ENCODE measurements at places on chromosomes 1 and 21. TPM values are rescaled to one million over a fixed set of nuclear protein-coding genes. Genes with fewer than 3 reads are reported as not detected.

GRCh38 chr1:10387677-10388386 lies 11.0 kb upstream of the PGD start:
- no peak overlapping the region for H3K4me3 ChIP-seq
- peak overlapping the region; percentile 61 for H3K27ac ChIP-seq
- DNase-seq, result no peak

DNA sequence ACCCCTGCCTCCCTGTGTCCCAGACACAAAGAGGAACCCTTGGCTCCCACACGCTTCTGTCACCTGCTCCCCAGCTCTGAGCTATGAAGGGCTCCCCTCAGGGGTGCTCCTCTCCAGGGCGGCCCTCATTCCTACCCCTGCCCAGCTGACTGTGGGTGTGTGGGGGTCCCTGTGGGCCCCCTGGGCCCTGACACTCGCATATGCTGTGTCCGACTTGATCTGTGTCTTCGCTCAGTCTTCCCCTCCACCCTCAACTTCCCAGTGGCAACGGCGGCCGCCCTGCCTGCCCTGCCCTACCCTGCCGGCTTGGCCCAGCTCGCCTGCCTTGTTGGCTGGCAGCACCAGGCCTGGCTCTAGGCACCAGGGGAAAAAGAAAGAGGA lies 1.2 kb downstream of the KCNQ4 start:
- H3K27ac ChIP-seq, result no peak overlapping the region
- peaks cover 19% of the 10 kb centered on the region for H3K27me3 ChIP-seq
- H3K4me3 ChIP-seq, result peak overlapping the region; percentile 46
- no peaks in the 10 kb centered on the region for H3K36me3 ChIP-seq

DNA sequence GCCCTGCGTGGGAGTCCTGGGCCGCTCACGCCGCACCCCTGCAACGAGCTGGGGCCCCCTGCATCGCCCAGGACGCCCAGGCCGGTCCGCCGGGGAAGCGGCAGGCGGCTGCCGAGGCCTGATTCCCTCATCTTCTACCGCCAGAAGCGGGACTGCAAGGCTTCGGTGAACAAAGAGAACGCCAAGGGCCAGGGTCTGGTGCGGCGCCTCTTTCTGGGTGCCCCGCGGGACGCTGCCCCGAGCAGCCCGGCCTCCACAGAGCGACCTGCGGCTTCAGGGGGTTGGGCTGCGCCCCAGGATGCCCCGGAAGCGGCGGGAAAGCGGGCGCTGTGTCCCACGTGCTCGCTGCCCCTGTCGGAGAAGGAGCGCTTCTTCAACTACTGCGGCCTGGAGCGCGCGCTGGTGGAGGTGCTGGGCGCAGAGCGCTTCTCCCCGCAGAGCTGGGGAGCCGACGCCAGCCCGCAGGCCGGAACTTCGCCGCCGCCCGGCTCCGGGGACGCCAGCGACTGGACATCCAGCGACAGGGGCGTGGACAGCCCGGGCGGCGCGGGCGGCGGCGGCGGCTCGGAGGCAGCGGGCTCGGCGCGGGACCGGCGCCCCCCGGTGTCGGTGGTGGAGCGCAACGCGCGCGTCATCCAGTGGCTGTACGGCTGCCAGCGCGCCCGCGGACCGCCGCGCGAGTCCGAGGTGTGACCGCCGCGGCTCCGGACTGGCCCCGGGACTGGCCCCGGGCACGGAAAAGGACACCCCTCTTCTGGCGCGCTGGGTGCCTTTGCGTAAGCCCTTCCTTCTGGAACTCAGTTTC lies 2.7 kb downstream of the FAM110D start:
- peak overlapping the region; percentile 36 for H3K27ac ChIP-seq
- peaks cover 33% of the 10 kb centered on the region for H3K27me3 ChIP-seq
- DNase-seq, result peak; percentile 70
- no peaks in the 10 kb centered on the region for H3K36me3 ChIP-seq
- peak overlapping the region; percentile 62 for H3K4me3 ChIP-seq

DNA sequence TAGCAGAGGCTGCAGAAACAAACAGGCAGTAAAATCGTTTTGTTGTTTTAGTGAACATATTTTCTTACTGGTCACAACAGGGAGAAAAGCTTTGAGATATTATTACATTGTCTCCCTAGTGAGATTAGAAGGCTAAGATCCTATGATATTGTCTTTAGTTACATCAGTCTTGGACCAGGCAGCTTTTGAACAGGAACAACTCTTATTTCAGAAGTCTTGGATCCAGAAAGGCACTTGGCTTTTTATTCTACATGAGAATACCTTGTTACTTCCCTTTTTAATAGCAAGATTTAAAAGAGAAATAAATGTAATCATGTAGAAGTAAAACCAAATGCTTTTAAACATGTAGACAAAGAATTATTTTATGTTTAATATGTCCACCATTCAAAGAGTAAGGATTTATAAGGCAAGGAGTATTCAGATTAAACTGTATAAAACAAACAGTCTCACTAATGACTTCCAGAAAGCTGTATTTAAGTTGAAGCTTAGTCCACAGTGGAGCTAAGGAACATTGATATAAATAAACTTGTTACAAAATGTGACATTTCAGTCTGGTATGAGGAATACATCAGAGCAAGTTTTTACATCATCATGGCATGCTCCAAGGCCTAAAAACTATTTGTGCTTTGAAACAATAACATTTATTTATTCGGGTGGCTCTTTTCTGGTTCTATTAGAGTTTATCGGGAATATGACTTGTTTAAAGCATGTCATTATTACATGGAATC lies 72.2 kb downstream of the PHTF1 start:
- H3K27me3 ChIP-seq, result no peaks in the 10 kb centered on the region
- no peak overlapping the region for H3K4me3 ChIP-seq
- H3K4me1 ChIP-seq, result no peaks in the 10 kb centered on the region
- no peak for DNase-seq
- peaks cover 6% of the 10 kb centered on the region for H3K36me3 ChIP-seq

- H3K4me3 ChIP-seq, result no peak overlapping the region
- H3K27me3 ChIP-seq, result no peaks in the 10 kb centered on the region
- DNase-seq, result no peak
- H3K4me1 ChIP-seq, result no peaks in the 10 kb centered on the region
Observed at GRCh38 chr1:233368106-233368788, 40.7 kb downstream of the MAP3K21 start.

DNA sequence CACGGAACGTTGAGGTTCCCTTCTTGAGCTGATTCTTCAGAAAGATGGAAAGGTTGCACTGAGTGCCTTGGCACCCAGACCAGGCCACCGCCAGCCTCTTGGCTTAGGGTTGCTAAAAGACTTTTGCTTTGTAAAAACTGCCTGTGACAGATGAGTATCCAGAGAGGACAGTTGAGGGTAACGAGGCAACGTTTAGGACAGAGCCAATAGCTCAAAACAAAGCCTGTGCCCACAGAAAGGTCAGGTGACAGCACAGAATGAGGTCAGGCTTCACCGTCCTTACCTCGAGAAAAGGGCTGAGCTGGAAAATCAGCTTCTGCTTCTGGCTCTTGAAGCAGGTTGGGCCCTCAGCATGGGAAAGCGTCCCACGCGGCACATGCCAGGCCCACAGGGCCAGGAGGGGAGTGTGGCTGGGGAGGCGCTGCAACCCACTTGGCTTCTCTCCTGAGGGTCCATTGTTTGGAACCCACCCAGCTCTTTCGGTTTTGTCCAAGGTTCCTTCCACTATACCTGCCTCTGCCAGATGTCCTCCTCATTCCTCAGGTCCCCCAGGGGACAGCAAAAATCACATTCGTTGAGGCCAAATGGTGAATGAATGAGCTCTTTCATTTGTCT lies 55.5 kb downstream of the SCCPDH start:
- no peak overlapping the region for H3K27ac ChIP-seq
- H3K4me1 ChIP-seq, result peaks cover 6% of the 10 kb centered on the region
- DNase-seq, result no peak
- no peaks in the 10 kb centered on the region for H3K27me3 ChIP-seq

DNA sequence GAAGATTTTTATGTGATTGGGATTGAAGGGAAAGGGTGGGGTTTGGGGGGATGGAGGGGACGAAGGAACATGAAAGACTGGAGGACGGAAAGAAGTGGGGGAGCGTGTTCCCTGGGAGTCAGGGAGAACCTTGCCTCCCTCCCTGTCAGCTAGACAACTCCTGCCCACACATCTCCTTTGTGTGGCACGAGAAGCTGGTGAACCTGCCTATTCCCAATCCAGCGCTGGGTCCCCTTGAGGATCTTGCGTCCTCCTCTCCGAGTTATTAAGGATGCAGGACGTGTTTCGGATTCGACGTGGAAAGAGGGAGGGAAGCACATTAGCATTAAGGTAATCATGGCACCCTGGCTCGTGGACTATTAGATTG lies 1.4 kb downstream of the LRRC7 start:
- no peak for DNase-seq
- H3K27me3 ChIP-seq, result peaks cover 48% of the 10 kb centered on the region
- no peak overlapping the region for H3K4me3 ChIP-seq
- H3K4me1 ChIP-seq, result peaks cover 24% of the 10 kb centered on the region

- DNase-seq, result no peak
- no peaks in the 10 kb centered on the region for H3K36me3 ChIP-seq
- H3K27me3 ChIP-seq, result no peaks in the 10 kb centered on the region
- no peak overlapping the region for H3K4me3 ChIP-seq
Observed at GRCh38 chr1:228861832-228862180, 126.5 kb downstream of the RHOU start.

Gene TMIGD3
- 9.0 TPM for total RNA-seq

Gene KCNK1
- 9.7 TPM for total RNA-seq

Gene CYP4A11
- not detected for total RNA-seq

Gene OR10J1
- total RNA-seq, result not detected

Data from lower lobe of right lung (tissue), 2 donors.